ENCODE measurements at places on chromosomes 7 and 10.

DNA sequence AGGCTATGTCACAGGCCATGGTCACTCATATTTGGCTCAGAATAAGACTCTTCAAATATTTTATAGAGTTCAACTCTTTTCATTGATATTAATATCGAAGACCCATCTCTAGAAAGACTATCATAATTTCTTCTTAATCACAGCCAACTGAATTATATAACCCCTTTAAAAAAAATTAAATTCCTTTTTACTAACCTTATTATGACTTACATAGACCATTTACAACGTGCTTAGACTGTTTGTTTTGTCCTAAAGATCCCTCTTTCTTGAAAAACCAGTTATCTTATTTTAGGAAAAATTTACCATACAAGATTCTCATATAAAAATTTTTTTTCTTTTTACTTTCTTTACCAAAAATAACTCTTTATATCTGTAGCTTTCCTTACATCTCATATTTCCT lies 10.2 kb upstream of the TMEM254 start:
- no peak overlapping the region for H3K27ac ChIP-seq
- H3K4me1 ChIP-seq: no peaks in the 10 kb centered on the region
- no peaks in the 10 kb centered on the region for H3K36me3 ChIP-seq
- H3K4me3 ChIP-seq: no peak overlapping the region
- H3K27me3 ChIP-seq: peaks cover 3% of the 10 kb centered on the region
- DNase-seq: no peak

DNA sequence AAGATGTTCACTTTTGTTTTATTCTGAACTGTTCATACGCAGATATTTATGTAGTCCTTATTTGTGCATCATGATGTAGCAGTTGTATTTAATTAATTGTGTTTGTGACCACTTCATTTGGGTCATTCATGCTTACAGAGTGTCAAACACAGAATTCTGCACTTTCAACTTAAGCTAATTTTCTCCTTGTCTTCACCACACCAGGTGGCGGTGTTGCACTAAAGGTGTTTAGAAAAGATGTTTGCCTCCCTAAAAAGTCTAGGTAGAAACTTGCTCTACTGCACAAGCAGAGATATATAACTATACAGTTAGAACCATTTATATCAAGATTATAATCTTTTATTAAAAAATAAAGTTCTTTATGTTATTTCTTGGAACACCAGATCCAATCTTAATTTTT lies 1.3 kb upstream of the TAS2R38 start:
- H3K27me3 ChIP-seq: no peaks in the 10 kb centered on the region
- H3K4me3 ChIP-seq: no peak overlapping the region

DNA sequence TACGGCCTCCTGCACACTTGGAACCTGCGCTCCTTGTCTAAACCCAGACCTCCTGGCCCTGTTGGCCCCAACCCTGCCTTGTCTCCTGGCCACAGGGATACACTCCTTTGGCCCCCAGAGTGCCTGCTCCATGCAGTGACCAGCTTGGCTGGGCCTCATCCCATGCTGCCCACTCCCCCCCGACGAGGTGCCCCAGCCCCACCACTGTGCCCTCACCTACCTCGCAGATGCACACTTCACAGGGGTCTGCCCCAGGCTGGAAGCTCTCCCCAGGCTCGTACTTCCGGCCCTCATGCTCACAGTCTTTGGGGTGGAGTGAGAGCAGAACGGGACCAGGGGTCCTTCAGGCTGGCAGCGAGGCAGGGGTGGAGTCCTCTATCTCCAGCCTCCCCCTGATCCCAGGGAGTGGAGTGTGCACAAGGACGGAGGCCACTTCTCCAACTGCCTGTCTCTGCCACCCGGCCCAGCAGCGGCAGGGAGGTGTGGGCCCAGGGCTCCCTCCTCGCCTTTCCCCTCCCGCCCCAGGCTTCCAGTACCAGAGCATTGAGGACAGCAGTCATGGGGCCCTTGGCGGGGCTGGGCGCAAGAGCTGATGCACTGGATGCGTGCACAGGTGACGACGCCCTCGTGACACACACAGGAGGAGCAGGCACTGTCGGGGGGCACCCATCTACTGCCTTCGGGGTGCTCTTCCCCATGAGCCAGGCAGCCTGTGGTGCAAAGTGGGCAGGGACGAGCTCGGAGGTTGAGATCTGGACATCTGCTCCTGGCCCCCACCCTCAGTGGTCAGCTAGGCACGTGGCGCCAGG lies 22.1 kb downstream of the ATP6V1F start:
- no peak overlapping the region for H3K27ac ChIP-seq
- no peaks in the 10 kb centered on the region for H3K4me1 ChIP-seq
- peaks cover 6% of the 10 kb centered on the region for H3K27me3 ChIP-seq
- H3K4me3 ChIP-seq: no peak overlapping the region
- no peaks in the 10 kb centered on the region for H3K36me3 ChIP-seq

GRCh38 chr10:33153968-33154327 lies 180.5 kb downstream of the NRP1 start:
- H3K27me3 ChIP-seq: no peaks in the 10 kb centered on the region
- peaks cover 33% of the 10 kb centered on the region for H3K4me1 ChIP-seq
- no peak for DNase-seq

DNA sequence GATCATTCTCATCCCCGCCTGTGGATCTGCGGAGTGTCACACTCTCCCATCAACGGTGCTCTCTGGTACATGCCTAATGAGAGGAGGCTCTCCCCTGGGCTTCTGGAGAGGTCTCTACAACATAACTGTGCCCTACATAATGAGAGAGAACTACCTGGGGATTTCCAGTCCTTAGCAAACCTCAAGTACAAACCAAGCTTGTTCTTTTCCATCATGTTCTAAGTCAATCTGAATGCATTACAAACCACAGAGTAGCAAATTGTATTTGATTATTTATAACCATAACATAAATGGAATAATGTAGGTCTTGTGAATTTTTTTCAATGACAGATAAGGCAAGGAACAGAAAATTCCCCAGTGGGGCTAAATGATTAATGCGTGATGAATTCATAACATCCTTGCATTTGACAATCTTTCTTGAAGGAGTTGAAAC lies 412.4 kb upstream of the NRP1 start:
- H3K27ac ChIP-seq: no peak overlapping the region
- no peaks in the 10 kb centered on the region for H3K27me3 ChIP-seq
- no peak for DNase-seq
- H3K4me1 ChIP-seq: peaks cover 48% of the 10 kb centered on the region
- no peaks in the 10 kb centered on the region for H3K36me3 ChIP-seq

GRCh38 chr7:108145401-108145800 lies 15.2 kb upstream of the LAMB4 start:
- H3K36me3 ChIP-seq: no peaks in the 10 kb centered on the region
- H3K4me3 ChIP-seq: no peak overlapping the region
- H3K27ac ChIP-seq: no peak overlapping the region
- no peak for DNase-seq
- no peaks in the 10 kb centered on the region for H3K4me1 ChIP-seq

- H3K4me1 ChIP-seq: peaks cover 8% of the 10 kb centered on the region
- peak; percentile 74 for DNase-seq
- H3K36me3 ChIP-seq: peaks cover 14% of the 10 kb centered on the region
- H3K27ac ChIP-seq: peak overlapping the region; percentile 49
These were observed 163.6 kb downstream of the PIP4K2A start for GRCh38 chr10:22550732-22551131.

DNA sequence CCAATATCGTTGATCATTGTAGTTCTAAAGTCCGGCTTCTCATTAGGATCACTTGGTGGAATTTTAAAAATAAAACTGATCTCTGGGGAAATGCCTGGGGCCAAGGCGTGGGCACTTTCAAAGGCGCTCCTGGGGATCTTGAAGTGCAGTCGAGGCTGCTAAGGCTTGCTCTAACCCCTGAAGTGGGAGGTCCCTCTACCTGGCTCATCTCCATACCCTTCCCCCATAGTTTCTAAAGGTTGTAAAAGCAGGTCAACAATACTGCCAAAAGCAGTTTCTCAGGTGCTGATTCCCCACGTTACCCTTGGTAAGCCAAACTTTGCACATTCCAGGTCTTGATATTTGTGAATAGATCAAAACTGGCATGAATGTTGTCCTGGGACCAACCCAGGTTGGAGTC lies 79.0 kb upstream of the SP8 start:
- DNase-seq: no peak
- no peaks in the 10 kb centered on the region for H3K4me1 ChIP-seq
- H3K27me3 ChIP-seq: no peaks in the 10 kb centered on the region
- H3K27ac ChIP-seq: no peak overlapping the region
- H3K4me3 ChIP-seq: no peak overlapping the region

GRCh38 chr10:29554660-29555059 lies 80.1 kb downstream of the SVIL start:
- no peaks in the 10 kb centered on the region for H3K36me3 ChIP-seq
- H3K27me3 ChIP-seq: no peaks in the 10 kb centered on the region
- H3K4me3 ChIP-seq: peak overlapping the region; percentile 8
- H3K27ac ChIP-seq: no peak overlapping the region
- no peaks in the 10 kb centered on the region for H3K4me1 ChIP-seq

DNA sequence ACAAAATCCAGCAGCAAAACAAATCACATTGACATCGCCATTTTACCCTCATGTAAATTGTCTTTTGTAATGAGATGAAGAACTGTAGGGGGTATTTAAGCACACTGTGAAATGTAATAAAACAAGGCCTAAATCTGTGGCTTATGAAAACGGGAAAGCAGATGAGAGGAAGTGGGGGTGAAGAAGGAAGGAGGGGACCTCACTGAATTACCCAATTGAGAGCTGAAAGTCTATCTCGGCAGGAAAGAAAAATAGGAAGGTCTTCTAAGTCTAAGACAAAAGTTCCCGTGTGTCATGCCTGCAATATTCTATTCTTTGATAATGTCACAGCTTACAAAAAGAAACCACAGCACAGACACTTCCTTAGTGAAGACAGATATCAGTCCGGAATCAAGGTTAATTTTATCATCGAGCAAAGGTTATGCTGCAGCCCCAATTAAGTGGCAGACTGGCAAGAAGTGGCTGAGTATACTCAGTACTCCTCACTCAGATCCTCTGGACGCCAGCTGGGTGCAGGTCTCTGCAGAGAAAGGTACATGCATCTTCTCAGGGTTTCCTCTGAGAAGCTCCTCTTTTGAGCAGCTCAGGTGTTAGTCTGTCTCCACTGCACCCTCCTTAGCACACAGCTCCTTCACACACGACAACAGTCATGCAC lies 239.7 kb downstream of the FANK1 start:
- H3K36me3 ChIP-seq: no peaks in the 10 kb centered on the region
- DNase-seq: no peak
- peaks cover 10% of the 10 kb centered on the region for H3K4me1 ChIP-seq
- H3K4me3 ChIP-seq: peak overlapping the region; percentile 21
- peaks cover 24% of the 10 kb centered on the region for H3K27me3 ChIP-seq

DNA sequence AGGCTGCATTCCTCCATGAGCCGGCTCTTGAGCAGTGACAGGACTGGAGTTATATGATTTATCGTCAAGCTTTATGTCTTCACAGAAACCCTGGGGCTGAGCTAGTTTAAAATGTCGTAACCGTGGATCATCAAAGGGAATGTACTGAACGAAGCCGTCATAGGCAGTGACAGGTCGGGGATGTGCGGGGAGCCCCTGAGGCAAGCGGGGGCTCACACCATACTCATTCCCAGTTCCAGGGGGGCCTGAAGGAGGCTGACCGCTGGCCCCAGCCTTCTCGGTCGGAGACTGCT lies 30.7 kb downstream of the JCAD start:
- DNase-seq: no peak
- H3K4me1 ChIP-seq: peaks cover 55% of the 10 kb centered on the region
- H3K27me3 ChIP-seq: peaks cover 31% of the 10 kb centered on the region
- H3K36me3 ChIP-seq: no peaks in the 10 kb centered on the region

GRCh38 chr10:58615237-58615935 lies 102.7 kb downstream of the BICC1 start:
- H3K27me3 ChIP-seq: no peaks in the 10 kb centered on the region
- no peak for DNase-seq
- no peak overlapping the region for H3K4me3 ChIP-seq
- no peak overlapping the region for H3K27ac ChIP-seq

DNA sequence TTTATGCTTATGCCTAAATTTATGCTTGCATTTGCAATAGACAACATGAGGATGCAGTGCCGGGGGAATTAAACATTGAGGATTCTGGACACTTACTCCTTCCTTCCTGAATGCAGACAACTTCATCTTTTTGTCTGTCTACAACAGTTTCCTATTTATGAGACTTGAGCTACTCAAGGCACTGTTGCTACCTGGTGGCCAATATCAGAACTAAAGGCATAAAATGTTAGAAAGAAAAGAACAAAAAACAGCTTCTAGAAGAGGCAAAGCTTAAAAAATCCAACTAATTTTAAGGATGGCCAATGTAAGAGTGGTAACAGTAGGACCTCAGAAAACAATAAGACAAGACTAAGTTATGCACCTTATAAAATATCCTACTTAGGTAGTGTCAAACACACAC lies 144.5 kb upstream of the PTN start:
- no peak for DNase-seq
- H3K4me1 ChIP-seq: no peaks in the 10 kb centered on the region
- no peaks in the 10 kb centered on the region for H3K27me3 ChIP-seq
- no peak overlapping the region for H3K27ac ChIP-seq
- no peaks in the 10 kb centered on the region for H3K36me3 ChIP-seq

DNA sequence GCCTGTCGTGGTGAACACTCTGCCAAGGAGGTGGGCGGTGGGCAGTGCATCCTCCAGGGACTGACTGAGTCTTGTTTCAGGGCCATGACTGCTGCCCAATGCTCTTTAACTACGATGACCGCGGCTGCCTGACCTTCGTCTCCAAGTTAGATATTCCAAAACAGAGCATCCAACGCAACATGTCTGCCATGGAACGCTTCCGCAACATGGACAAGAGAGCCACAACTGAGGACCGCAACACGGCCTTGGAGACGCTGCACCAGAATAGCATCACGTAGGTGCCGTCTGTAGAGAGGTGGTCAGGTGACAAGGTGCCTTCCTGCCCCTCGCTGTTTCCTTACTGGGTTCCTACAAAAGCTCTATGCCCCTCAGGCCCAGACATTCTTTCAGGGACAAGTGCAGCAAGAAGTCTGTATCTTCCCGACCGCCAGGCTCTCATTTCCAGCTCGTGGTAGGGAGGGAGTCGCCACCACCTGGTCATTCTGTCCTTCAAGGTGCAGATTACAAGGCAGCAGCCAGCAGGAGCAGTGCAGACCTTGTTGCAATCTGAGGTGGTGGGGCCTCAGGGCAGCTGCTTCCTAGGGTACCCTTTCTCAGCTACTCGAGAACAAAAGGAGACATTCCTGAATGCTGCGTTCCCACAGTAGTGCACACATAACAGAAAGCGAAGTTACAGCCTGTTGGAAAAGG lies 14.9 kb upstream of the ARPC1B start:
- no peak overlapping the region for H3K27ac ChIP-seq
- H3K4me1 ChIP-seq: no peaks in the 10 kb centered on the region
- H3K4me3 ChIP-seq: no peak overlapping the region

Data from natural killer cell treated with Interleukin-12 subunit alpha and Interleukin-12 subunit beta and Interleukin-15 and Interleukin-18, amount 100 ng/mL, for 72 hours (primary cell).